ENCODE measurements at places on chromosomes 3 and 15. TPM values are rescaled to one million over a fixed set of nuclear protein-coding genes. Genes with fewer than 3 reads are reported as not detected.

DNA sequence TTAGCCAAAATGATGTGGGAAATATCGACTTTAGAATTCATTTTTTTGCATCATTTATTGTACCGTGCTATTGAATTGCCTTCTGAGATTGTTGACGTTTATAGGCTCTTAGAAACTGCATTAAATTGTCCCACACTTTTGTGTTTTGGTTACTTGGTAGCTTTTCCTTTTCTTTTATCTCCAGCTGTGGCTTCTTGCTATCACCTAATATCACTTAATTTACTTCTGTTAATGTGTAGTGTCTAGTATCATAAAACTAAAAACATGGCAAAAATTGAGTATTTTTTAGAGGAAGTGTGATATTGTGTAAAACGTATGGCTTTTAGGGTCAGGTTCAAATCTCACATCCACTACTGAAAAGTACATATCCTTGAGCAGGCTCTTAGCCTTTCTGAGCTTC lies 11.2 kb downstream of the TMOD3 start:
- H3K4me3 ChIP-seq = no peak overlapping the region
- DNase-seq = no peak
- H3K27ac ChIP-seq = peak overlapping the region; percentile 15
- H3K27me3 ChIP-seq = no peaks in the 10 kb centered on the region

GRCh38 chr3:112958811-112959560 lies 15.9 kb downstream of the CD200R1 start:
- H3K36me3 ChIP-seq = no peaks in the 10 kb centered on the region
- H3K27ac ChIP-seq = no peak overlapping the region
- no peaks in the 10 kb centered on the region for H3K4me1 ChIP-seq
- no peak for DNase-seq
- H3K4me3 ChIP-seq = no peak overlapping the region

- DNase-seq = no peak
- no peaks in the 10 kb centered on the region for H3K27me3 ChIP-seq
- H3K27ac ChIP-seq = no peak overlapping the region
- H3K4me3 ChIP-seq = no peak overlapping the region
- no peaks in the 10 kb centered on the region for H3K36me3 ChIP-seq
- peaks cover 11% of the 10 kb centered on the region for H3K4me1 ChIP-seq
These were observed 32.2 kb upstream of the PLA2G4E start for GRCh38 chr15:42053010-42053409.

- H3K27me3 ChIP-seq = no peaks in the 10 kb centered on the region
- H3K27ac ChIP-seq = peak overlapping the region; percentile 42
- no peaks in the 10 kb centered on the region for H3K36me3 ChIP-seq
- DNase-seq = no peak
- H3K4me3 ChIP-seq = no peak overlapping the region
These were observed 69.6 kb downstream of the CGNL1 start for GRCh38 chr15:57445872-57446271.

DNA sequence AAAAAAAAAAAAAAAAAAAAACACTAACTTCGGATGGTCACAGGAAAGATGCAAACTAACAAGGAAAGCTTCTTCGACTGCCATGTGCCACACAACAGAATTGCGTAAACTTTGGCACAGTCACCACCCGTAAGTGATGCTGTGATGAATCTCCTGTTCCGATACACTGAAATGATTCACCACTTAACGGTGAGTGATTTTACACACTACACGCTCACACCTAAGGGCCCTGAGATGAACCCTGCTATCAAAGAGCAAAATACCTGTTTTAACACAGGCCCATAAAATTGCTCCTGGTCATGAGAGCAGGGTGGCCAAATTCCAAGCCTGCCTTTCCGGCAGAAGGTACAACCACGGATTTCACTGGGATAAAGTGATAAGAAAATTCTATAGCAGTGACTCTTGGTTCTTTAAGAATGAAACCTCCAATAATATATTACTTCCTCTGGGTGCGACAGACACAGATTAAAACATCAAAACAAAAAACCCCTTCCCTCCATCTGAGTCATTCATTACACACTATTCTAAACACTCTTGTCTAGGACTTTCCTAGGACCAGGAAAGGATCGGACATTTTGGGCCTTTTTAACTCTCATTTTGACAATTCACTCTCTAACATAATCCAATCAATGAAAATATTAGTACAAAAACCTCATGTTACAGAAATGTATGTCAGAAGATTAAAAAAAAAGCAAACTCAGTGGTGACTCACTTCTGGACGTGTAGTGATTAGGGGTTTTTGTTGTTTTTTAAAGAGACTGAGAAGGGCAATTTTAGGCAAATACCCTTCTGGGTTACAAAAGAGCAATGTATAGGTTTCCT lies 28.3 kb downstream of the LRIG1 start:
- peak overlapping the region; percentile 49 for H3K27ac ChIP-seq
- H3K27me3 ChIP-seq = no peaks in the 10 kb centered on the region
- H3K36me3 ChIP-seq = no peaks in the 10 kb centered on the region

GRCh38 chr3:142944342-142944741 lies 19.1 kb downstream of the PAQR9 start:
- H3K27me3 ChIP-seq = no peaks in the 10 kb centered on the region
- no peak overlapping the region for H3K4me3 ChIP-seq
- no peak overlapping the region for H3K27ac ChIP-seq
- H3K4me1 ChIP-seq = no peaks in the 10 kb centered on the region
- DNase-seq = no peak

DNA sequence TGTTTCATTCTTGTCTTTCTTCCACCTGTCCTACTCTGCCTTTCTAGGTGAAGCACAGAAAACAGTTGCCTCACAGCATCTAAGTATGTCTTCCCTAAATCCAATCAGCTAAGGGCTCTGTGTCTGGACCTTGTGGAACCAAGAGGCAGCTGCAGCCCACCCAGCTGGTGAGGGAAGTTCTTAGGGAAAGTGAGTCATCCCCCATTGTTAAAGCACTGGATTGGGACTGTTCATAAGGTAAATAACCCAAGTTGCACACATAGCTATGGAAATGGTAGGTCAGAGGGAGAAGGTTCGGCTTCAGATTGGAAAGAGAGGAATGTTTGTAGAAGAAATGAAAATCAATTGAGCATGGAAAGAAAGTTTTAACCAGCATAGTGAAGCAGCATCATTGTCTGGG lies 18.0 kb upstream of the ARNT2 start:
- peaks cover 30% of the 10 kb centered on the region for H3K27me3 ChIP-seq
- H3K4me3 ChIP-seq = no peak overlapping the region
- no peaks in the 10 kb centered on the region for H3K4me1 ChIP-seq
- DNase-seq = no peak
- H3K36me3 ChIP-seq = no peaks in the 10 kb centered on the region

GRCh38 chr3:47512416-47513124 lies 942 bp downstream of the ELP6 start:
- H3K36me3 ChIP-seq = no peaks in the 10 kb centered on the region
- no peak for DNase-seq
- H3K4me1 ChIP-seq = peaks cover 5% of the 10 kb centered on the region
- H3K27me3 ChIP-seq = no peaks in the 10 kb centered on the region
- H3K4me3 ChIP-seq = peak overlapping the region; percentile 68

- H3K4me3 ChIP-seq = no peak overlapping the region
- peaks cover 10% of the 10 kb centered on the region for H3K36me3 ChIP-seq
- no peak for DNase-seq
- peaks cover 10% of the 10 kb centered on the region for H3K4me1 ChIP-seq
- H3K27me3 ChIP-seq = no peaks in the 10 kb centered on the region
These were observed 32.0 kb downstream of the WWTR1 start for GRCh38 chr3:149625795-149626194.

GRCh38 chr3:170257145-170257544 lies 34.9 kb downstream of the PRKCI start:
- H3K36me3 ChIP-seq = peaks cover 11% of the 10 kb centered on the region
- no peaks in the 10 kb centered on the region for H3K27me3 ChIP-seq
- no peak overlapping the region for H3K27ac ChIP-seq
- no peak for DNase-seq
- H3K4me3 ChIP-seq = no peak overlapping the region
- peaks cover 25% of the 10 kb centered on the region for H3K4me1 ChIP-seq

- H3K27me3 ChIP-seq = no peaks in the 10 kb centered on the region
- no peak overlapping the region for H3K4me3 ChIP-seq
- DNase-seq = no peak
- no peaks in the 10 kb centered on the region for H3K4me1 ChIP-seq
These were observed 31.1 kb downstream of the APH1B start for GRCh38 chr15:63308491-63308890.

- no peak overlapping the region for H3K4me3 ChIP-seq
- H3K4me1 ChIP-seq = no peaks in the 10 kb centered on the region
- no peaks in the 10 kb centered on the region for H3K27me3 ChIP-seq
- DNase-seq = no peak
- H3K27ac ChIP-seq = no peak overlapping the region
These were observed 204.8 kb upstream of the TSC22D2 start for GRCh38 chr3:150203273-150203672.

GRCh38 chr3:105108823-105109222 lies 257.9 kb upstream of the ALCAM start:
- no peaks in the 10 kb centered on the region for H3K36me3 ChIP-seq
- no peak overlapping the region for H3K4me3 ChIP-seq

DNA sequence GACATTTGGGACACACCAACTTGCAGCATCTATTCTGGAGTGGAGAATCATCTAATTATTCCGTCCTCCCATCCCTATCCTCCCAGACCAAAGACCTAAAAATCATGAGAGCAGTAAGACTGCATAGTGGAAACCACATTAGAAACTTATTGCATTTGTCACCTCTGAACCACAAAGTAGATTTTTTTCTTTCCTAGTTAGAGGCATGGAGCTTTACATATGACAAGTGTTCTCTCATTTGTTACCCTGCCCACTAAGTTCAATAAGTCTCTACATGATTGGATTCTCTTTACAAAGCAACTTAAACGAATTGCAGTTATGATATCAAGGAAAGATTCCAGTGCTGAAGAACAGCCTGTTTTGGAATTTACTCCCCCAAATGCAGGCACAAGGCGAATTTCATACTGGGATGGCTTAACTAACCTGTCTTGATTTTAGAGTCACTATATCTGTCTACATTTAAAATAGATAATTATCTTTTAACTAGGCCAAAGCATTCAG lies 42.3 kb upstream of the LRRFIP2 start:
- no peak for DNase-seq
- no peaks in the 10 kb centered on the region for H3K27me3 ChIP-seq
- peaks cover 13% of the 10 kb centered on the region for H3K4me1 ChIP-seq
- H3K27ac ChIP-seq = no peak overlapping the region
- H3K36me3 ChIP-seq = no peaks in the 10 kb centered on the region

GRCh38 chr15:56732135-56732885 lies 999 bp downstream of the ZNF280D start:
- peaks cover 10% of the 10 kb centered on the region for H3K4me1 ChIP-seq
- H3K4me3 ChIP-seq = peak overlapping the region; percentile 88
- no peaks in the 10 kb centered on the region for H3K27me3 ChIP-seq

GRCh38 chr3:5694266-5694665 lies 506.8 kb downstream of the EDEM1 start:
- H3K27me3 ChIP-seq = no peaks in the 10 kb centered on the region
- H3K4me3 ChIP-seq = no peak overlapping the region
- peaks cover 26% of the 10 kb centered on the region for H3K4me1 ChIP-seq
- no peak for DNase-seq
- H3K36me3 ChIP-seq = peaks cover 55% of the 10 kb centered on the region

DNA sequence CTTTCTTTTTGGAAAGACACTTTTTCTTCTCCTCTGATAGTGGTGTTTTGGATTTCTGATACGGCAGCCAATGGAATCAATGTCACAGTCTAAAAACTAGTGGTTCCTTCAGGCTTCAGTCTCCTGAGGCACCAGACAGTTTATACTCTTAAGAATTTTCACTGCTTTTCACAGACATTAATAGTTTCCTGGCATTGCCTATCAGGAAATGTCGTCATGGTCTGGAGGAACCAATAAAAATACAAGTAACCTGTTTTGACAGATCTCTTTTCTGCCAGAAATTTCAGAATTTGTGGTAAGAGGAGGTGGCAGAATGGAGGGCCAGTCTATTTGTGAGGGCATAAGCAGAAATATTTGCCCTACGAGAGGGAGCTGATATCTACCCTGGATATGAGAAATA lies 44.8 kb downstream of the FILIP1L start:
- H3K27ac ChIP-seq = no peak overlapping the region
- DNase-seq = no peak
- no peaks in the 10 kb centered on the region for H3K36me3 ChIP-seq
- H3K4me3 ChIP-seq = no peak overlapping the region

Gene NMD3
- total RNA-seq = 64.2 TPM

Gene VWA5B2
- total RNA-seq = 0.76 TPM

Gene IMPG2
- total RNA-seq = 0.05 TPM

Gene ZNF385D
- 0.28 TPM for total RNA-seq

Gene SEMA3F
- 34.0 TPM for total RNA-seq

Gene SNRPA1
- total RNA-seq = 95.0 TPM

Gene PTX3
- 0.59 TPM for total RNA-seq

Gene GMPS
- 116 TPM for total RNA-seq
